ENCODE measurements at places on chromosomes 4 and X.
A peak's percentile ranks its signal among the peaks of the same experiment; 100 is the strongest.

- peak; percentile 57 for DNase-seq
Observed at GRCh38 chr4:93791570-93792195, 36.9 kb upstream of the ATOH1 start.

DNA sequence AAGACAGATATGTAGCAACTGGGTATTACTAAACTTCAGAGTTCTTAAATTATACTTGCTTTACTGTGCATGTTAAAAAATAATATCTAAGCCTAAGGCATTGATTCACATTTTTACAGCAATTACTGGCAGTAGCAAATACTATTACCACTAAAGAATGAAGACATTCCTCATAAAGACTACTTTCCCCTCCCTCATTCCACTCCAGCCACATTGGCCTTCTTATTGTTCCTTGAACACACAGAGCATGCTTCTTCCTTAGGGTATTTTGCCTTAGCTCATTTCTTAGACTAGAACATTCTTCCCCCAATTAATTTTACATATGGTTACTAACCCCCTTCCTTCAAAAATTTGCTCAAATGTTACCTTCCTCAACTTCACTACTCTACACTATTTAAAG lies 717.0 kb downstream of the CCSER1 start:
- DNase-seq, result no peak

- DNase-seq, result no peak
Observed at GRCh38 chr4:163385466-163385865, 41.8 kb downstream of the NPY5R start.

- no peak for DNase-seq
Observed at GRCh38 chr4:144572660-144573059, 73.3 kb upstream of the HHIP start.

DNA sequence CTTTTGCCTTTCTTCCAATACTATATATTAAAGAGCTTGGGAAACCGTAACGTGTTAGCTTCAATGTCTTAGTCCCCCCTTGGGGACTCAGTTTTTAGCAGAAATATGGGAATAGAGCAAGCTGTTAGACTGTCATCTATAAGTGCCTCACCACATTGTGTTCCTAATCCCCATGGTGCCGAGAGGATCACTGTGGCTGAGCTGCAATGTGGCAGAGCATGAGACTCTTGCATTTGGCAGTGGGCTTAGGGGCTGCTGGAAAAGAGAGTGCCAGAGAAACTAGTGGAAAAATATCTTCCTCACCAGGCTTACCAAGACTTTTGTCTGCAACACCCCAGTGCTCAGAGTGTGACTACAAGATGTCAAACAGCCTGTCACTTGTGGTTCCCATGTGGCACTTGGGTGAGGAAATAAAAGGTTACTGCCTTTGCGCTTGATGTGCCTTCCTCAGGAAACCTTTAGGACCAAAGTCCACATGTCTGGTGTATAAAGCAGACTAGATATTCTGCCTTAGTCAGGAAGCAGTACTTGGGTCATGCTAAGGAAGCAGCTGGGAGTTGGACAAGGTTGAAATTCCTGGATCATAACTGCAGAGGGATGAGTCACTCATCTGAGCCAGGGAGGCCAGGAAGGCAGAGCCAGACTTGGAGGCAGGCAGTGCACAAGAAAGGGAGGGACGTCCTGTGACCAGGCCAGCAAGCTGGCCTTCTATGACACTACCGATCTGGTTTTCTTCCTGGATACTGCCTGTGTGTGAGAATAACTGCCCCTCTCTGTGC lies 9.7 kb upstream of the MAGEA4 start:
- DNase-seq, result no peak

- peak; percentile 31 for DNase-seq
Observed at GRCh38 chrX:154457491-154458115, 478 bp upstream of the PLXNA3 start.

DNA sequence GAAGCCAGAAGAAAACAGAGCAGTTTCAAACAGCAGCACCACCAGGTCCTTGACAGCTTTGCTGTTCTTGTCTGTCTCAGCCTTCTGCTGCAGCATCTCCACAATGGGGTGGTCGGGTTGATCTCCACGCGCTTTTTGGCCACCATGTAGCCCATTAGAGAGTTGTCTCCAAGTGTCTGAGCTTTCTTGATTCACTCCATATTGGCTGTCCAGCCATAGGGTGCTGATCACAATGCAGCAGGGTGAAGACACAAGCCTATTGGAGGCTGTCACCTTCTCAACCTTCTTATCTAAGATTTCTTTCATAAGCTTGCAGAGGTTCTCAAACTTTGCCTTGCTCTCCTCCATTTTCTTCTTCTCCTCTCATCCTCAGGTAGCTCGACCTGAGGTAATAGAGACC lies 175.4 kb upstream of the S100G start:
- no peak for DNase-seq

DNA sequence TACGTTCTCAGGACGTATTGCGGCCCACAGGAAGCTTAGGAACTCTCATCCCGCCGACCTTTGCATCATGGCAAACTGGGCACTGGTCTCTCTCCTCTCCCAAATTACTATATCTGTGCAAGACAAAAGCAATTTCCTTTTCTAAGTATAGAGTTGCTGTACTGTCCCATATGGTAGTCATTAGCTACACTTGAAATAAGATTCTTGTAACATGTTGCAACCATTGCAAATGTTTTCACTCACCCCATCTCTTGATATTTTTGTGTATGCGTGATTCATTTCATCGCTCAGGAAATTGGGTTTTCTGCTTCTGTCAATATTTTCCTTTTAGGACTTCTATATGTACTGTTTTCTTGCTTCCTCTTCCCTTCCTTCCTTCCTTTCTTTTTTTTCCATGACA lies 15.7 kb downstream of the ARMCX6 start:
- no peak for DNase-seq

- no peak for DNase-seq
Observed at GRCh38 chrX:13487731-13488505, 81.5 kb upstream of the EGFL6 start.

All from hypothalamus (tissue), 51 donors.